Gastrocnemius medialis (tissue), 4 donors: ENCODE measurements at places on chromosomes 7 and 10. TPM values are rescaled to one million over a fixed set of nuclear protein-coding genes. Genes with fewer than 3 reads are reported as not detected.

The ATOH7 gene
- not detected for total RNA-seq

The AZGP1 gene
- 2.6 TPM for total RNA-seq

DNA sequence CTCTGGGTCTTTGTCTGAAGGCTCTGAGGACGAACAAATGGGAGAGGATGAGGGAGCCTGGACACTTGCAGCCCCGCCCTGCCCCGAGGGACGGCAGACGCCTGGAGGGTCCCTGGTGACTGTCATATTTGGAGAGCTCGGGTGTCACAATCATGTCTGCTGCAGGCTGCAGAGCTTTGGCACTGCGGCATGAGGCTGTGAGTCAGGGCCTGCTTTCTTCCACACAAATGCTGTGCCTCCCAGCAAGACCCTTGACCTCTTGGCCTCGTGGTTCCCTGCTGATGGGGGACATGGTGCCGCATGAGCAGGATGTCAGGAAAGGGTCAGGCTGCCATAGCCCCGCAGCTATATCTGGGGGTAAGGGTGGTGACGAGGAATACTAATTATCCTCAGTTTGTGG lies 64.9 kb upstream of the PPIF start:
- H3K27me3 ChIP-seq, result no peaks in the 10 kb centered on the region
- no peak overlapping the region for H3K27ac ChIP-seq
- no peak for DNase-seq
- H3K4me3 ChIP-seq, result no peak overlapping the region
- H3K36me3 ChIP-seq, result peaks cover 10% of the 10 kb centered on the region

The LIPK gene
- total RNA-seq, result not detected

DNA sequence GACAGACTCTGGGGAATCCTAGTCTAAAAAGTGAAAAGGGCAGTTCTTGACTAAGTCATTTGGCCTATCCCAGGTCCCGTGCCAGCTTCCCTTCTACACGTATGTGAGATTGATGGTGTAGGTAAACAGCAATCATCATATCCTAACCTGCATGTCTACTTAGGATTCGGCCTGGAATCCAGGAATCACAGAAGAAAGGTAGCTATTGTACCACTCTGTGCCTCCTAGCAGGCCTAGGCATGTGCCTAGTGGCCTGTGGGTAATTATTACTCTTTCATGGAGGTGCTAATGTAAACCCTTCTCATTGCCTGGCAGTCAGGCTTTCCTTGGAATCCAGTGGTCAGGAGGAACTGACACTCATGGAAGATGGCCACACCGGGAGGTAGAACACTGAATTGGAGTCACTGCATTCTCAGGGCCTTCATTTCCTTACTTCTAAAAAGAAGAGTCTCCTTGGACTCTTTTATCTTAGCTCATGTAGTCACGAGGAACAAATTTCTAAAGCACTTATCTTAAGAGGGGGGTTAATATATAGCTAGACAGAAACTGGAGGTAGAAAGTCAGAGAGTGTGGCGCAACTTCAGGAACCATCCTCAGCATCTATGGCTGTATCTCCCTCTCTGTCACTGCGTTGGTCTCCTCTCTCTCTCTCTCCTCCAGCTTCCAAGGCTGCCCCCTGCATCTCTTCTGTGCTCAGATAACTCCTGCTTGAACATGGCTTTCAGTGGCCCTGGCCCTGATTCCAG lies 122.5 kb downstream of the C1GALT1 start:
- H3K36me3 ChIP-seq, result no peaks in the 10 kb centered on the region
- DNase-seq, result no peak
- no peaks in the 10 kb centered on the region for H3K27me3 ChIP-seq
- H3K27ac ChIP-seq, result no peak overlapping the region
- H3K4me3 ChIP-seq, result no peak overlapping the region
